ENCODE measurements at places on chromosomes 5 and 9.

DNA sequence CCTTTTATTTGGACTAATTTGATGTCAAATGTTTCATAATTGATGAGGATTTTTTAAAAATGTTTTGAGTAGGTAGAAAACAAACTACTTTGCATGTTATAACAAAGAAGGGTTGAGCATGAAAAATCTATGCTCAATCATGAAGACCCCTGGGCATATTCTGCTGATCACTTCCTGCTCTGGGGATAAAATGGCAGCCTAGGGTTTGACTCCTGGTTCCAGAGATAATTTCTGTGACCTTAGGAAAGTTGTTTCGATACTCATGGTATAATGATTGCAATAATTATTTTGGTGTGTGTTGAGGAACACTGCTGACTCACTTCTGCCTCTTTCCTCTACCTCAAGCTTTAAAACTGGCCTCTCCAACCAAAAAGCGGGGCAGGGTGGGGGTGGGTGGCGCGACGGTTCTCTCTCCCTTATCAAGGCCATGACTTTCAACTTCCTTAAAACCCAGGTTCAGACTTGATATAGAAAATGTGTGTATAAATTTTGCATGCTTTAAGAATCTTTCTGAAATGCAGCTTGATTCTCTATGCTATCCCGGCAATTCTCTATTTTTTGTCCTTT is 6.0 kb upstream of the PIP5K1B start:
- peaks cover 1% of the 10 kb centered on the region for H3K36me3 ChIP-seq
- H3K27ac ChIP-seq = no peak overlapping the region
- DNase-seq = no peak
- H3K4me3 ChIP-seq = no peak overlapping the region
- H3K4me1 ChIP-seq = peaks cover under 1% of the 10 kb centered on the region
- H3K27me3 ChIP-seq = peaks cover 57% of the 10 kb centered on the region

- no peaks in the 10 kb centered on the region for H3K27me3 ChIP-seq
- H3K4me1 ChIP-seq = no peaks in the 10 kb centered on the region
- H3K27ac ChIP-seq = no peak overlapping the region
- DNase-seq = no peak
Observed at GRCh38 chr5:61910771-61911170, 395.2 kb upstream of the KIF2A start.

DNA sequence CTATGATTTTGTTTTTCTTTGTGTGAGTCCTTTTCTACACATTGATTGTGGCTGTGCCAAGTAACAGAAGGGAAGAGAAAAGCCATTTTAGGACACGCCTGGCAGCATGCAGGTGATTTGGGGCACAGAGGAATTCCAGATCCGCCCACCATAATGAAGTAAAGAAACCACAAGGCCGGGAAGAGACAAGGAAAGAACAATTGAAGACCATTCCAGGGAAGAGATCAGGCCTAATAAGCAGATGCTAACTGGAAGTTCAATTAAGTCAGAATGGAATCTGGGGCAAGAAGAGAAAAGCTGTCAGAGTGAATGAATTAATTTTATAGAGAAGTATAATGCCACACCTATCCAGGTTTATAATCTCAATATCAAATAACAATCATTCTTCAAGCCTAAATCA is 110.2 kb upstream of the ISL1 start:
- no peaks in the 10 kb centered on the region for H3K27me3 ChIP-seq
- H3K4me3 ChIP-seq = no peak overlapping the region
- no peak for DNase-seq
- no peaks in the 10 kb centered on the region for H3K4me1 ChIP-seq
- no peak overlapping the region for H3K27ac ChIP-seq

- no peak overlapping the region for H3K27ac ChIP-seq
- DNase-seq = no peak
- no peaks in the 10 kb centered on the region for H3K36me3 ChIP-seq
- no peaks in the 10 kb centered on the region for H3K4me1 ChIP-seq
Observed at GRCh38 chr5:76143884-76144283, 60.7 kb downstream of the SV2C start.

DNA sequence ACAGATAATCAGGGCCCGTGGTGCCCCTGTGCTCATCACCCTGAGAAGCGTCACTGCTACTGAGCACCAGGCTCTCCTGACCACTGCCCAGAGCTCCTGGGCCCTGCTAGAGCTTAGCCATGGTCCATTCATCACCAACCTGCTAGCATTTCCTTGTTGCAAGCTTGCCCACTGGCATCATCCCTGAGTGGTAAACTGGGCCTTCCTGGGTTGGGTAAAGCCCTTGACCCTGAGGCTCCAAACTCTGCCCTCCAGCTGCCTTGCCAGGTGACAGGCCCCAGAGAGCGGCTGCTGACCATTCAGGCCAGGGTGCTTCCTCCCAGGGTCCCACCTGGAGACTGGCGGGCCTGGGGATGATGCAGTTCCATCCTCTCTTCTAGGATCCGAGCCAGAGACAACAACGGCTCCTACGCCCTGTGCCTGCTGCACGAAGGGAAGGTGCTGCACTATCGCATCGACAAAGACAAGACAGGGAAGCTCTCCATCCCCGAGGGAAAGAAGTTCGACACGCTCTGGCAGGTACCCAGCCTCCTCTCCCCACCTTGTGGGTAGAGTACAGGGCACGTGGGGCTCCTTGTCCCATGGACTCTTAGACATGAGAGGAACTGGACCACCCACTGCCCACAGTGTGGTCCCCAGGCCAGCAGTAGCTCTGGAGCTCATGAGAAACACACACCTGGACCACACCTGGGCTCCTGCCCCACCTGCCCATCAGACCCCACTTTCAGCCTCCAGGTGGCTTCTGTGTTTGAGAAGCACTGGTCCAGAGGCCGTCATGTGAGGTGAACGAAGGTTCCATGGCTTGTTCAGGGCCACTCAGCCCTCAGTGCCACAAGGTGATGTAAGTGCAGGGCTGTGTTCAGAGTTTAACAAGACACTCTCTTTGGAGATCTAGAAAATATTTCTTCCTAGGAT is 60.5 kb downstream of the SYK start:
- no peak for DNase-seq
- no peaks in the 10 kb centered on the region for H3K36me3 ChIP-seq
- H3K4me1 ChIP-seq = peaks cover 13% of the 10 kb centered on the region
- peaks cover 2% of the 10 kb centered on the region for H3K27me3 ChIP-seq
- no peak overlapping the region for H3K27ac ChIP-seq

GRCh38 chr9:30943446-30944224 is 1440.8 kb upstream of the ACO1 start:
- no peaks in the 10 kb centered on the region for H3K36me3 ChIP-seq
- H3K27me3 ChIP-seq = no peaks in the 10 kb centered on the region
- H3K4me3 ChIP-seq = no peak overlapping the region
- DNase-seq = no peak
- H3K27ac ChIP-seq = no peak overlapping the region

GRCh38 chr5:16061163-16061562 is 118.4 kb downstream of the MARCHF11 start:
- H3K4me1 ChIP-seq = no peaks in the 10 kb centered on the region
- no peaks in the 10 kb centered on the region for H3K36me3 ChIP-seq
- H3K27me3 ChIP-seq = no peaks in the 10 kb centered on the region
- no peak for DNase-seq
- H3K4me3 ChIP-seq = no peak overlapping the region
- H3K27ac ChIP-seq = no peak overlapping the region

GRCh38 chr9:75041041-75041440 is 12.9 kb upstream of the CARNMT1 start:
- H3K36me3 ChIP-seq = no peaks in the 10 kb centered on the region
- H3K27ac ChIP-seq = no peak overlapping the region
- H3K4me3 ChIP-seq = no peak overlapping the region
- H3K4me1 ChIP-seq = peaks cover 5% of the 10 kb centered on the region
- no peak for DNase-seq

- no peak overlapping the region for H3K27ac ChIP-seq
- no peaks in the 10 kb centered on the region for H3K4me1 ChIP-seq
- H3K27me3 ChIP-seq = peaks cover 12% of the 10 kb centered on the region
- H3K4me3 ChIP-seq = no peak overlapping the region
- no peaks in the 10 kb centered on the region for H3K36me3 ChIP-seq
Observed at GRCh38 chr5:38547257-38547656, 9.2 kb downstream of the LIFR start.

Data from activated CD4-positive, alpha-beta memory T cell treated with anti-CD3 and anti-CD28 coated beads for 36 hours (primary cell).